Activated naive CD4-positive, alpha-beta T cell (primary cell): ENCODE measurements at places on chromosomes 3 and 15.

DNA sequence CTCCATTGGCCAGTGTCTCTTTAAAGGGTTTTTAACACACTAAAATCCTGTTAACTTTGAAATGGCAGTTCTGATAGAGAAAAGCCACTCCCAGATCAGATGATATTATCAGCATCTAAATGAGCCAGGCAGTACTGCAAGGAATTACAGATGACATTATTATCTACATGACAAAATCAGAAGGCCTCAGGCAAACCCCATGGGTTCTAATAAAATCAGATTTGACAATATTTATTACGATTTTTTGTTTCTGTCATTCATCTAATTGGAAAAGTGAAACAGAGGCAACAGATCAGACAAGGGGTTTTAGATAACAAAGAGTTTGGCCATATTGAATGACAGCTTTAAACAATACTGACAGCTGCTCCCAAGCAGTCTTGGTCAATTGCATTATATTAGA is 112.7 kb downstream of the FEZF2 start:
- DNase-seq: no peak

DNA sequence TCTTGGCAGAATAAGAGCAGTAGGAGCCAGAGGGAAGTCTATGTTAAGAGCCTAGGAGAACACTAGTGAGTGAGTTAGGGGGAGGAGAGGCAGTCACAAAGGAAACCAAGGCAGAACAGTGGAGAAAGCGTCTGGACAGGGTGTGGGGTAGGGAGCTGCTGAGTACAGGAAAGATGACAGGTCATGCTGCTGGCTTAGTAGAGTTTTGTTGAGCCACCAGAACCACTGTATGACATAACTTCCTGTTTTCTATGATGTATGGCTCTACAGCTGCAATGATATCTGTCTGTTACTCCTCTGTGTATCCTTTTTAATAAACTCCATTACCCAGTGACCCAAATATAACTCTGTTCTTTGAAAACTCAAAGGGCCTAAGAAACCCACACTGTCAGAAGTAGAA is 10.6 kb upstream of the STT3B start:
- no peak for DNase-seq

GRCh38 chr3:52524752-52525679 is 8.6 kb downstream of the NT5DC2 start:
- no peak for DNase-seq

GRCh38 chr15:78024883-78025282 is 52.6 kb downstream of the TBC1D2B start:
- DNase-seq: no peak
